ENCODE measurements at places on chromosomes 3 and 15. TPM values are rescaled to one million over a fixed set of nuclear protein-coding genes. Genes with fewer than 3 reads are reported as not detected.

The MAP6D1 gene
- 4.2 TPM for total RNA-seq

The PSMD2 gene
- total RNA-seq: 239 TPM

The TRA2B gene
- total RNA-seq: 90.9 TPM

The PROK2 gene
- total RNA-seq: not detected

The CHDH gene
- 0.81 TPM for total RNA-seq
